ENCODE measurements at places on chromosomes 1 and 21.

DNA sequence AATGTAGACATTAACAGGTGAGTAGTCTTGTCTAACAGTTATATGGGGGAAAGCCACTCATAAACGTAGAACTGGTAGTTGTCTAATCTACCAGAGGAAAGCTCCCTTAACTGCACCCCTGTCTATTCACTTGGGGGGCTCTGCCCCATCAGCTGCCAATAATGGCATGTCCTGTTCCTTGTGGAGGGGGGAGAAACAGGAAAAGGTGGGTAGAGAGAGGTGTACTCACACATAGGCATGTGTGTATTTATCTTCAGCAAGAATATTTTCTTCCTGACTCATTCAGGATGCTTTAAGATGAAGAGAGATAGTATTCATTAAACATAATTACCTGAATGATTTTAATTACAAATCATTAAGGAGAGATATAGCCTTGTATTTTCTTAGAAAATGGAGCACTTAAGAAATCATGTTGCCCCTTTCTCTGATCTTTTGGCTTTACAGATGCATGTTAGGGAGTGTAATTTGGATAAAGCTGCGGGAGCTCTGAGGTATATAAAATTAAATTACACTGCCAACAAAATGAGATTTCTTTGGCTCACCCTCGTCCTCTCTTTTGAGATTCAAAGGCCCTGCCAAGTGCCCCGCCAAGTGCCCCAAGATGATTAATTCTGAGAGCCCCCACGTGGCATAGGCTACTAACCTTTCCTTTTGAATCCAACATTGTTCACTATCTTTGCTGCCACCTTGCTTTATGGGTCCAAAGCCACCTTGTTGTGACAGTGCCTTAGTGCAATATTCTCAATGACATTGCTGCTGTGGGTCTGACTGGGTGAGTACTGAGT, 286.3 kb upstream of the LYPLAL1 start:
- no peak for DNase-seq

GRCh38 chr21:26655460-26655859, 82.4 kb upstream of the CYYR1 start:
- DNase-seq, result no peak

DNA sequence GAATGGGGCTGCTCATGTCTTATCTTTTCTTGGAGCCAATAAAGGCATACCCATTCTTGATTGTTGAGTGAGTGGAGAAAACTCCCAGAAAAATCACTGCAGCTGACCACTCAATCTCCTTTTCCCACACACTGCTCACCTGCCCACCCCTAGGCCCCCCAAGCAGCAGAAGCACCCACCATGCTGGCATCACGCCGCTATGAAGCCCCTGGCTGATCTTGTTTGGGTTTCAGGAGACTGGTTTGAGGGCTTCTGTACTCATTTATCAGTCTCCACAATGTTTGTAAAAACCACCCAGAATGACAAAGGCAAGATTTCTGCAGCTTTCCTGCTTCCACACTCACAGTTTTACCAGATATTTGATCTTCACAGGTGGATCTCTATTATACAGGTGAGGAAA, 33.5 kb upstream of the ATP2B4 start:
- no peak for DNase-seq

GRCh38 chr1:40519517-40519916, 10.9 kb downstream of the EXO5 start:
- DNase-seq, result no peak

- DNase-seq, result no peak
Measured at GRCh38 chr1:165355977-165356811, at the start of gene LMX1A. LMX1A (minus strand) TSS chr1:165356715; CDS start chr1:165355559, 1,156 bp downstream.

DNA sequence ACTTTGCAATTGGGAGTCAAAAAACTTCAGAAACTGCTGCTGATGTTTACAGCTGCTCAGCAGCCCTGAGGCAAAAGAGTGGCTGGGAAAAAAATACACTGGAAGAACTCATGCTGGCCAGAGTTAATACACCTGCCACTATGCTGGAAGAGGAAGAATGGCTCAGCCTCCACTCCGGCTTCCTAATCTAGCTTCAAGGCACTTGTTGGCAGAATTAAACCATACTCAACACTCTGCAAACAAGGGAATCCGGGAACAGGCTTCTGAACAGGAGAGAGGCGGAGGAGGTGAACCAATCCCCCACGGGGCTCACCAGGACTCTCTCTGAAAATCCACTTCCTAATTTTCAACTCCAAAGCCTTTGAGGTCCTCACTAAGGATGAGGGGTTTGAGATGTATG, 120.1 kb downstream of the CCDC185 start:
- DNase-seq, result no peak

DNA sequence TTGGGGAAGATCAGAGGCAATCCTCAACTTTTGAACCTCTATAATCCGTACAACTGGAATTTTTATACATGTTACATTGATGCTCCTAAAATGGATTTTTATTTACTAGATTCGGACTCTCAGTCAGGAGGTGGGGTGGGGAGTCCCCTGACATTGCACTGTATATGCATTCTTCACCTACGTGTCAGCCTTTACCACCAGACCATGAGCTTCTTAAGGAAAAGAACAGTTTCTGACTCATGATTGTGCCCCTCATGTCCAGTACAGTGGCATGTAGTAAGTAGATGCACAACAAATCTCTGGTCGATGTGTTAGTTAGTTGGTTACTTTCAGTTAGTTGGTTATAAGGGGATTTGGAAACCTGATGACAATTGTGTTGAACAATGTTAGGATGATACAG, 15.4 kb downstream of the LPAR3 start:
- DNase-seq, result no peak

GRCh38 chr1:204846546-204846945, 24.1 kb upstream of the NFASC start:
- DNase-seq, result no peak

- DNase-seq, result no peak
Measured at GRCh38 chr1:46643368-46643775, 24.8 kb downstream of the ATPAF1 start.

DNA sequence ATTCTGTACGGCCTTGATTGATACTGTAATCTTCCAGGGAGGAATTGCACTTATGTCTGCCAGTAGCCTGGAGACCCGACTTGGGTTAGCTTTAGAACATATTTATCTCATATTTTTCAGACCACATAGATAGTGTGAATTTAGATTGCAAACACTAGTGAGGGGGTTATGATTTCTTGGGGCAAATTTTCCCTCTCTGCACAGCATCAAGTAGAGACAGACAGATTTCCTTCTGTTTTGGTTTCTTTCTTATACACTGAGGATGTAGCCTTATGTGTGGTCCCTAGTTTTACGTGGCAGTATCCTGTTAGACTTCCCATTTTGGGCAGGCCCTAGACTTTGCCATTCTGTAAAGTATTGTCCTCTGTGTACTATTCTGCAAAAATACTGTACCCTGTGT, 29.0 kb downstream of the SOAT1 start:
- DNase-seq, result no peak

DNA sequence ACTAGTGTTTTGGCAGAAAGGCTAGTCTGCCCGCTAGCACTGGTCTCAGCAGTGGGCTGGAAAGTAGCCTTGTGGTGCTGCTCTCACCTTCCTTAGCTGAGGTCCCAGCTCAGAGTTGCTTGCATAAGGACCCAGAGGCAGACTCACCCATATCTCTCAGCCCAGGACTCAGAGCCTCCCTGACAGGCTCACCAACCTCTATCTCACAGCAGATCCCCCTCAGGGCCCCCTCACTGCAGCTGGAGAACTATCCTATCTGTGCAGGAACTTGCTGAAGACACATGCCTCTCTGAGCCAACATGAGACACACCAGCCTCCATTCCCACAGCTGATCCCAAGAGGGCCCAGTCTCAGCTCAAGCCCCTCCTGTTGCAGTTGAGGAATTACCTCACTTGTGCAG, 82.6 kb downstream of the IARS2 start:
- no peak for DNase-seq

DNA sequence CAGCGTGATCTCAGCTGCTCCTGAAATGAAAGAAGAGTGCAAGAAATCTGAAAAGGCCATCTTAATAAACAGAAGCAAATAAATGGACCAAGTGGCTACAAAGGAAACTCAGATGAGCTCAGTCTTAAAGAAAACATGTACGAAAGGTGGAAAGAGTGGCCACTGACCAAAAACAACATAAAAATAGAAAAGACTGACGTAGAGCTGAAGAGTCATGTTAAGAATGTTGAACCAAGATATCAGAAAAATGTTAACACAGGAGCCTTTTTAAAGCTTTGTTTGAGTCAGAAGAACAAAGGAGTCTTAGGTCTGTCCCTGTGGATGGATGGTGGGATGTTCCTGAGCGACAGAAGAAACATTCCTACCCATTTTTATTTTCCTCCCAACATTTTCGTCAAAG, 30.8 kb upstream of the ZNF648 start:
- no peak for DNase-seq

- peak; percentile 82 for DNase-seq
Measured at GRCh38 chr1:6423321-6423999, 1.1 kb upstream of the ESPN start.

- DNase-seq, result no peak
Measured at GRCh38 chr1:34787461-34788420, 5.1 kb upstream of the GJA4 start.

DNA sequence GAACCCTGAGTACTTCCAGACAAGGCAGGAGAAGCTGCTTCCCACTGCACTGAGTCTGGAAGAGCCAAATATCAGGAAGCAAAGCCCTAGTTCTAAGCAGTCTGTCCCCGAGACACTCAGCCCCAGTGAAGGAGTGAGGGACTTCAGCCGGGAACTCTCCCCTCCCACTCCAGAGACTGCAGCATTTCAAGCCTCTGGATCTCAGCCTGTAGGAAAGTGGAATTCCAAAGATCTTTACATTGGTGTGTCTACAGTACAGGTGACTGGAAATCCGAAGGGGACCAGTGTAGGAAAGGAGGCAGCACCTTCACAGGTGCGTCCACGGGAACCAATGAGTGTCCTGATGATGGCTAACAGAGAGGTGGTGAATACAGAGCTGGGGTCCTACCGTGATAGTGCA, 33.1 kb upstream of the VAMP3 start:
- DNase-seq, result no peak

GRCh38 chr1:171185091-171185490, at the start of gene FMO2:
FMO2 (plus strand) TSS chr1:171185300; CDS start chr1:171185714, 414 bp downstream.
- no peak for DNase-seq

DNA sequence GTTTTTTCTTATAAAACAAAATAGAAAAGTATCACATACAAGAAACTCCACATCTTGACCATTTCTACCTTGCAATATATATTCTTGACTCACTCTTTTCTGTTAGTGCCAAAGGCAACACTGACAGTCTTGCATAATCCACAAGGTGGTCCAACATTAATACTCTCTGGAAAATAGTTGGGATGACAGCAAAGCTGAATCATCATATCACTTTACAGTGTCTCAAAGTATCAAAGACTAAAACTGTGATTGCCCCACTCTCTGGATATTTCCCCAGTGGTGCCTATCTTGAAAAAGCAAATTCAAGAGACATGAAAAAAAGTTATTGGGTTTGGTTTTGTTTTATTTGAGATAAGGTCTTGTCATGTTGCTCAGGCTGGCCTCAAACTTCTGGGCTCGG, 14.6 kb upstream of the TGFBR3 start:
- DNase-seq, result no peak

DNA sequence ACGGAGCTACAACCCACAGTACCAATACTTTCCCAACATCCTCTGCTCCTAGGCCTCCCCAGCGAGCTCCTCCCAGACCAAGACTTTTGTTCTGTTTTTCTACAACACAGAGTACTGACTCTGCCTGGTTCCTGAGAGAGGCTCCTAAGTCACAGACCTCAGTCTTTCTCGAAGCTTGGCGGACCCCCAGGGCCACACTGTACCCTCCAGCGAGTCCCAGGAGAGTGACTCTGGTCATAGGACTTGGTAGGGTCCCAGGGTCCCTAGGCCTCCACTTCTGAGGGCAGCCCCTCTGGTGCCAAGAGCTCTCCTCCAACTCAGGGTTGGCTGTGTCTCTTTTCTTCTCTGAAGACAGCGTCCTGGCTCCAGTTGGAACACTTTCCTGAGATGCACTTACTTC, 20.6 kb downstream of the PLA2G5 start:
- DNase-seq, result no peak

- DNase-seq, result no peak
Measured at GRCh38 chr1:12566484-12567287, 51.3 kb downstream of the DHRS3 start.

- no peak for DNase-seq
Measured at GRCh38 chr1:5660141-5660935, 331.9 kb downstream of the NPHP4 start.

- no peak for DNase-seq
Measured at GRCh38 chr1:173276922-173277800, 70.0 kb upstream of the TNFSF4 start.

DNA sequence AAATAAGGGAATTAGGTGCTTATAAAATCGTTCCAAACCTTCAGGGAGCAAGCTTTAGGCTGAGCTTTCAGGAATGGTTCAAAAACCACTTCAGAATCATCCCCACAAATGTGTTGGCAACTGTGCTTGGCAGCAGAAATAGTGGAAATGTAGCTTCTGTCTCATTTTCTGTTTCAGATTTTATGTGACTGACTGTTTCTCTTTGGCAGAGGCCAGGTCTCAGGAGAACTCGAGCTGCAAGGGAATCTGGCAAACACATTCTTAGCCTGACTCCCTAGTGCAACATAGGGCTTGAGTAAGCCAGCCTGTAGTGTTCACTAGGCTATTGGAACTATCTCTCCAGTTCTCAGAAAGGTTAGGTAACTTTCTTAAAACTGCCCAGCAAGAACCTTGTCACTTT, 128.6 kb downstream of the PLA2G4A start:
- no peak for DNase-seq

DNA sequence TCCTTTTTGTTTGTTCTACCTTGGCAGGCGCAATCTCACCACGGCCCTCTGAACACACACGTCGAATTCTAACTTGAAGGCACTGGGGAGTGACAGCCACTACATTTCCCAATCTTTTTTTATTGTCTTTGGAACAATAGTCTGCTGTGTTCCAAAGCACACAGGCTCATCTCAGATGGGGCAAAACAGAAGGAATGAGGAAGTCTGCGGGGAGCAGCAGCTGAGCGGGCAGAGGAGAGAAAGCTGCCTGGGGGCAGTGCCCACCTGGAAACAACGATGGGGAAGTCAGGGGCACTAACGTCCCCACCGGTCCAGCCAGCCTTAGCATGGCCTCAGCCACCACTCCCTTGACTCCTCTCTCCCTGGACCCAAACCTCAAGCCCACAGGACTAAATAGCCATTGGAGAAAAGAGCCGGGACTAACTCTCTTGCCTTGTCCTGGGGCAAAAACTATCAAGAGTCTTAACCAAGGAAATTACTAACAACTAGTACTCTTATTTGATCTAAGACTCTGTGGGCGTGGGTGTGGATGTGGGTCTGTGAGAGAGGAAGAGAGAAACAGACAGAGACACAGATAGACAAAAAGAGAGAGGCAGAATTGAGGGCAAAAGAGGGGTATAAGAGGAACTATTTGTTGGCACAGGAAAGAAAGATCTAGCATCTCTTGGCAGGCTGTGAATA, 34.2 kb downstream of the SYF2 start:
- no peak for DNase-seq

DNA sequence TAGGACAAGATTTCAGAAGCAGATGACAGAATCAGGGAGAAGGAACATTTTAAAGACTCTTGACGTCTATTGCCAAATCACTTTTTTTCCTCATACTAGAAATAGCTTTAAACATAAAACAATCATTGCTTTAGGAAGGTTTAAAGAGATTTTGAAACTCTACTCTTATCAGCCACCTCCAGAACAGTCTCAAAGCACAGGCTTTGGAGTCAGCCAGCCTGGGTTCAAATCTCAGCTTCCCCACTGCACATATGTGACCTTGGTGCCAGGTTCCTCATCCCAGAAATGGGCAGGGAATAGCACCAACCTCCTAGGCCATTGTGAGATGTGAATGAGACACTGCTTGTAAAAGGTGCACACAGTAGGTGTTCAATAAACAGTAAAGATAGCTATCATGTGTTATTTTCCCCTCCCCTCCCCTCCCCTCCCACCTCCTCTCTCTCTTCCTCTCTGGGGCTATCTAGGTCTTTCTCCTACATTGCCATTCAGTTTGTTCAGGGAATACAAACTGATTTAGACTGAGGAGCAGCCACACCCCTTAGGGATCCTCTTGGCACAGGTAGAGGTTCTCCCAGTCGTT, 20.6 kb downstream of the SPOCD1 start:
- no peak for DNase-seq
